Activated naive CD4-positive, alpha-beta T cell treated with anti-CD3 and anti-CD28 coated beads, Interleukin-2, amount 10 ng/mL, durations not matched to agents 7 days and 5 days (primary cell): ENCODE measurements at places on chromosomes 5 and 9.

GRCh38 chr9:109894921-109895758 is 115.1 kb downstream of the PALM2AKAP2 start:
- no peak for DNase-seq

GRCh38 chr5:140223567-140223966 is 48.6 kb downstream of the CYSTM1 start:
- no peak for DNase-seq

DNA sequence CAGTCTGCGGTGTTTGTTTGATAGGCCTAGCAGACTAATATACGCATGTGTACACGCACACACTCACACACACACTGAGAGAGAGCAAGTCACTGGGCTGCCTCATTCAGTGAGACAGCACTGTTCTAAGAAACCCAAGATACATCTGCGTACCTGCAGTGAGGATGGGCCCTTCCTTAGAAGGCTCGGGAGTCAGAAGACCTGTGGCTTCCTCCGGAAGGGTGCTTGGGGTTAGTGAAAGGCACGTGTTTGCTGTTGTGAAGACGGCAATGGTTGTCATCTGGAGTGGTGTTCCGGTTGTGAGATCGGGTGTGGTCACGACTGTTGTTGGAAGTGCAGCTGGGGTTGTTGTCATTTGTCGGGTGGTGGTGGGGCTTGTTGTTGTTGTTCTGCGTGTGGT is 11.7 kb downstream of the TIMD4 start:
- DNase-seq = no peak

DNA sequence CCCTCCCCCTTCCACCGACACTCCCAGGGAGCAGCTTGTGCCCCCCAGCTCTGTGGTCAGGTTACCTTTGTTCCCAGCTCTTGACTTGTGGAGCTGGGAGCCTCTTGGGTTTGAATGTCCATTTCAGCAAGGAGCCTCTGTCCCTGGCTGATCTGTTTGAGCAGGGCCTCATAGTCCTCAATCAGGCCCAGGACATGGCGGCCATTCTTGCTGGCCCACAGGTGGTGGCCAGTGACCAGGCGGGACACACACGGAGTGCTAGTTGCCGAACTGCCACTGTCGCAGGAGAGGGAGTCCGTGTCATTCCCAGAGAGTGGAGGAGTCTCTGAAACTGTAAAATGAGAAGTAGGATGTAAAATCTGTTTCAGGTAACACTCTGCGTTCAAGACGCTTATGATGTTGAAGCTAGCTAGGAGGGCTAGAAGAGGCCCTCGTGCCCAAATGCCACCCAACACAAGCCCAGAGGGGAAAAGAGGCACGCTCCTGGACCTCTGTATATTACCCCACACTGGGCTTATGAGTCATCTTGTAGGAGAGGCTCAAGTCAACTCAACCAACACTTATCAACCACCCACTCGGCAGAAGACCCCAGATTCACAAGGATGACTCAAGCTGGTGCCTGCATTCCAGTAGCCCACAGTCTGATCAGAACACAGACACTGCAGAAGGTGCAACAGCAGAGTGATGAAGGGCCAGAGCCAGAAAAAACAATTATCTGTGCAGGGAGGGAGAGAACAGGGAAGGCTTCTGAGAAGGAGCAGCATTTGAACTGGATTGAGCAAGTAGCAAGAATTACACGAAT is 177.0 kb downstream of the CDK5RAP2 start:
- DNase-seq = no peak
